T-cell (primary cell): ENCODE measurements at places on chromosomes 12 and 14.

- DNase-seq, result no peak
Observed at GRCh38 chr14:81868172-81868571, 334.5 kb upstream of the SEL1L start.

- DNase-seq, result no peak
Observed at GRCh38 chr12:132158677-132159554, 14.7 kb downstream of the NOC4L start.

DNA sequence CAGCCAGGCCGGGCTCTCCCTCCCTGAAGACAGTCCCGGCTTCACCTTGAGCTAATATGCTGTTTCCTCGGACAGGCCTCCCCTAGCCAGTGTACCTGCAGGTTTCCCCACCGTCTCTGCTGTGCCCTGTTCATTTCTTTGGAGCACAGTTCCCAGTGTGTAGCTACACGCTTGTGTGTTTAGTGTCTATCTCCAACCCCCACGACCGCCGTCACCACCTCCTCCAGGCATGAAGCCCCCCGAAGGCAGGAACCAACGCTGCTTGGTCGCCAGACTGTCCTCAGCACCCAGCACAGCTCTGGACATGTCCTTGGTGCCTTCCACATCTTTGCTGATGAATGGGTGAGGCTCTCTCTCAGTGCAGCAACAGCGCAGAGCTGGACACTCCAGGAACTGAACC lies 26.2 kb upstream of the PLEKHG6 start:
- DNase-seq, result no peak

- no peak for DNase-seq
Observed at GRCh38 chr12:72989458-72989947, 717.3 kb downstream of the TRHDE start.

DNA sequence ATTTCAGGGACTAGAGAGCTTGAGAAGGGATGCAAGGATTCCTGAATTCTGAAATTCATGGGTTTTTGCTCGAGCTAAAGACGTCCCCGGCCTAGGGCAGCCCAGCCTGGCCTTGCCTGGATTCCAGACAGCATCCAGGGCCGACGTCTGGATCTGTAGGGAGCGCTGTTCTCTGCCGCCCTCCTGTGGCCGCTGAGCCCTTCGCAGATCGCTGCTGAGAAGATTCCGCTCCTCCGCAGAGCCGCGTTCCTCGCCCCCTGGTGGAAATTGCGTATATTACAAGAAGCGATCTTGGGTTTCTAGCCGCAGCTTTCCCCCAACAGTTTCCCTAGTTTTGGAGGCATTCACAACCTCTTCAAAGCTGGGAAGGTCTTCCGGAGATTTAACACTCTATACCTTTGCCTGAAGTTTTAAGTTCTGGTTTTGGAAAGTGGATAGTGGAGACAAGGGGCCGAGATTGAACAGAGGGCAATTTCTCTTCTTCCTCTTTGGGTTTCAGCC lies 5.1 kb downstream of the CISTR start:
- peak; percentile 76 for DNase-seq

GRCh38 chr12:31261744-31262143 lies 64.2 kb downstream of the SINHCAF start:
- DNase-seq, result no peak

GRCh38 chr12:24307153-24307552 lies 357.7 kb upstream of the SOX5 start:
- no peak for DNase-seq

DNA sequence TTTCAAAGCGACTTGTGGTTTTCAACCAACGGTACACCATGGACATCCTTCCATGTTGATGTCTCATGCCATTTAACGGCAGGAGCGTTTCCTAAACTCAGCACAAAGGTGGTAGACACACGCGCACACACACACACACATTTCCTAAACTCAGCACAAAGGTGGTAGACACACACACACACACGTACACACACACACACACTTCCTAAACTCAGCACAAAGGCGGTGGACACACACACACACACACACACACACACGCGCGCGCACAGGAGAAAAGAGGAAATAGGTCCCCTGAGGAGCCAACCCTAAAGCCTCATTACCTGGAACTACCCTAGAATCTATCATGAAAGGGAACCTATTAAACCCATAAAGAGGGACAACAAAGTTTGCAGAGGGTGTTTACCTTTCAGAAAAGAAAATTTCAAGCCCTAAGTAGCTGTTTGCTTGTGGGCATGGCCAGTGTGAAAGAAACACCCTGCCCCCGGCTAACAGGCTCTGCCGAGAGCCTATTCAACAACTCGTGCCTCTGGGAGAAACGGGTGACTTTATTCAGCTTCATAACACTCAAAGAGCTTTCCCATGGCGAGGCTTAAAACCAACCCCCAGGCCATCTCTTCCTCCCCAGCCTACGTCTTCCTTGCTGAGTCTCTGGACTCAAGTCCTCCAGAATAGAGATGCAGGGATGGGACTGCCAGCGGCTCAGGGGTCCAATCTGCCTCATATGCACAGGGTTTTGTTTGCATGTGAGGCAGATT lies 31.8 kb downstream of the SLC8B1 start:
- DNase-seq, result peak; percentile 20

DNA sequence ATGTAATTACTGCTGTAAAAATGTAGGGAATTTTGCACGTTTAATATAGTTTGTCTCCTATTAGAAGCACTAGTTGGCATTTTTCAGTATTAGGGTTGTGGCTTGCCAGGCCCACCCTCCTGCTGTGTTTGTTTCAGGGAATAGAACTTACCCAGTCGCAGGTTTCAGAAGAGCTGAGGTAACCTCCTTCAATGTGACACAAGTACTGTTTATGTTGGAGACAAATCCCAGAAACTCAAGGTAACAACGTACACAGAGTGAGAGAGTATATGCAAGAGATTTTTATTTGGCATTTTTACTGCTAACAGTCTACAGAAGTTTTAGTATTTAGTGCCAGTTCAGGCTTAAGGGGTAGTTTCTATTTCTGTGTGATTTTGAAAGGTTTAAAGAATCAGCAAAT lies 284.3 kb downstream of the RAD51B start:
- no peak for DNase-seq

- no peak for DNase-seq
Observed at GRCh38 chr12:96606644-96607043, 117.3 kb downstream of the CFAP54 start.

- no peak for DNase-seq
Observed at GRCh38 chr14:66998013-66998412, 191.2 kb upstream of the GARIN2 start.
